ENCODE measurements at places on chromosomes 5 and 9. TPM values are rescaled to one million over a fixed set of nuclear protein-coding genes. Genes with fewer than 3 reads are reported as not detected.

RARS1 gene
- 90.0 TPM for total RNA-seq

SPAAR gene
- 0.13 TPM for total RNA-seq

CD14 gene
- total RNA-seq: 3.4 TPM

EDIL3 gene
- 0.16 TPM for total RNA-seq

IGIP gene
- total RNA-seq: 0.78 TPM

PCDHGA4 gene
- 0.16 TPM for total RNA-seq

PCDHGC4 gene
- total RNA-seq: not detected

CAVIN4 gene
- 0.26 TPM for total RNA-seq

SPINK13 gene
- 0.27 TPM for total RNA-seq

RMRP gene
- 8.1 TPM for total RNA-seq

MARCOL gene
- not detected for total RNA-seq

LCP2 gene
- total RNA-seq: not detected

GFI1B gene
- 0.17 TPM for total RNA-seq

NR2F1 gene
- 4.8 TPM for total RNA-seq

PDE6A gene
- total RNA-seq: 0.42 TPM

LAMC3 gene
- 2.2 TPM for total RNA-seq

SLC6A3 gene
- 0.87 TPM for total RNA-seq

FCHO2 gene
- 10.5 TPM for total RNA-seq

FGF18 gene
- 1.2 TPM for total RNA-seq

MYOT gene
- not detected for total RNA-seq

PCDHA11 gene
- total RNA-seq: 0.08 TPM

All from A549 treated with Mapracorat at 1 μM for 4 hours (cell line).